Upper lobe of left lung (tissue), 6 donors: ENCODE measurements at places on chromosomes 1 and 21. TPM values are rescaled to one million over a fixed set of nuclear protein-coding genes. Genes with fewer than 3 reads are reported as not detected.

The TNFRSF14 gene
- 239 TPM for total RNA-seq

The CLCC1 gene
- 17.9 TPM for total RNA-seq

DNA sequence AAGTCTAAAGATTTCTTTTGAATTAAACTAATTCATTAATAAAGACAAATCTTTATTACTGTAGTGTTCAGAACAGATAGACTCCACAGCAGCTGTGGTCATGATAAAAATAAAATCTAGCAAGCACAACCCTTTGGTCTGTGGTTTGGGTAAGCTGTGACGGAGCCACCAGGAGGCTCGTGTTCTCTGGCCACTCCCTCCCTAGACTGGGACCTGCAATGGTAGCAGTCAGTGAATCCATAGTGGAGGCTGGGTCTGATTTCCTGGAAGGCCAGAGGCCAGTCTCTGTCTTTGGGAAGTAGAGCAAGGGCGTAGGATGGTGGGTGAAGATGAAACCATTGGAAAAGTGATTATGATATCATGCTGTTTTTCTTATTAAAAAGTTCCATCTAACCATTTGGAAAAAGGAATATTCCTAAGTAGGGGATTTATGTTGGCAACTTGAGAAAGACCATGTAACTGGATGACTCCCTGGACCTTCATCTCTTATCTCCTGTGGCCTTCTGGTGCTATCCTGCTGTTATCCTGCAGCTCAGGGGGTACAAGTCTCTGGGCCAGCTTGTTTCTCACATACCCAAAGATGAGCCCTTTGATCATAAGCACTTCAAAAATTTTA, 39.0 kb downstream of the TENT5C start:
- no peak for DNase-seq

DNA sequence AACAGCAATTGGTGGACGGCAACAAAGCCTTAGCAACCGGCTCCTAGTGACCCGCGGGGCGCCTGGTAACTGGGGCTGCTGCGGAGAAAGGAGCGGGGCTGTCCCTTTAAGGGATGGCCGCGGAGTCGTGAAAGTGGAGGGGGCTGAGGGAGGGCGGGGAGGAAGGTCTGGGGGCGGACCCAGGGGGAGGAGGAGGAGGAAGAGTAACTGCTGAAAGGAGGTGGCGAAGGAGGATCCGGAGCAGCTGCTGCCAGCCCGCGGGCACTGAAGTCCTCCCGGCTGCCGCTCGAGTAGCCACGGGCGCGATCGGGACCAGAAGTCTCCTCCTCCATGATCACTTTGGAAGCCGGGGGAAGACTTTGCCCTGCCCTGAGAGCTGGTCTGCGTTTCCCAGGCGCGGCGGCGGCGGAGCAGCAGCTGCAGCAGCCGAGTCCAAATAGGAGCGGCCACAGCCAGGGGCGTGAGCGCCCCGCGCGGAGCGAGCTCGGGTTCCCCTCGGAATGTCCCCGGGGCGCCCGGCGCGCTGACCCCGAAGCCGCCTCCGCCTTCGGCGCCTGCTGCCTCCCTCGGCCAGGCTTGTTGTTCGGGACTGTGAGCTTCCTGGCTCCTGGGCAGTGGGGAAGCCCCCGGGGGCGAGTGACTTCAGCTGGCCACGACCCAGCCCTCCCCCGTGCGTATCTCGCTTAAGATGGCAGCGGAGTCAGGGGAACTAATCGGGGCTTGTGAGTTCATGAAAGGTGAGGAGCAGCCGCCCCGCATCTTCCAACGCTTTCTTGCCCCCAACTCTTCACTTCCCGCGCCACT, at the start of gene CDC14A:
Gene CDC14A, plus strand, starts transcription at position 240 of the 804 bp plus-strand sequence. Its CDS starts 449 bp downstream, at position 689.
- peak; percentile 93 for DNase-seq

GRCh38 chr1:234970731-234971476, 157.7 kb downstream of the TOMM20 start:
- no peak for DNase-seq

GRCh38 chr1:180193141-180194047, 36.7 kb upstream of the LHX4 start:
- DNase-seq = no peak

GRCh38 chr1:201715351-201715750, 113.6 kb upstream of the IPO9 start:
- DNase-seq = no peak

DNA sequence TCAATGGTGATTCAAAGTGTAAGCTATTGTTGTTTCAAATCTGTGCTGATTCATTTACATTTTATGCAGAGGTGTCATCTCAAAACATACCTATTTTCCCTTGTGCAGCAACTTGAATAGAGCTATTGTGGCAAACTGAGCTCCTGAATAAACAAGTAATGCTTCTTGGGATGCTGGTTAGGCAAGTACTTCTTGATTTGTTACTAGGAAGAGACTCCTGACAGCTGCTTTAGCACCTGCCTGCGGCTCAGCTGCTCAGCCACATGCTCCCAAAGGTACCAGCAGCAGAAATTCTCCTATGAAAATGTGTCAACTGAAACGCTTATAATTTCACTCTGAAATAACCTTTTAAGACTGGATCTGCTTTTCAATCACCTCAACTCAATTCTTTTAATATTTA, 352.3 kb downstream of the RYR2 start:
- DNase-seq = no peak

DNA sequence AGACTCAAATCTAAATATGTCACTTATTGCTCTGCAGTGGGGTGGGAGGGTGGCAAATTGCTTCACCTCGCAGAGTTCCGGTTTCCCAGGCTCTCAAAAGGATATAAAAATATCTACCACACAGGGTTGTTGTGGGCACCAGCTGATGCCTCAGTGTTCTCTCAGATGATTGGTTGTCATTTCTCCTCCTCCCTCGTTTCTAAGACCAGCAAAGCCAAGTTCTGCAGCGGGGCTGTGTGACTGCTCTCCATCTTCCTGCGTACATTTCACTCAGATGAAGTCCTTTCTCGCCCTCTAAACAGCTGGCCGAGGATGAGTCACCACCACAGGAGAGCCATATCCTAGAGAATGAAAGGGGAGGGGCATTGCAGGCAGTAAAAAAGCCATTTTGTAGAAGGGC, 35.0 kb upstream of the VWA5B1 start:
- DNase-seq = no peak

DNA sequence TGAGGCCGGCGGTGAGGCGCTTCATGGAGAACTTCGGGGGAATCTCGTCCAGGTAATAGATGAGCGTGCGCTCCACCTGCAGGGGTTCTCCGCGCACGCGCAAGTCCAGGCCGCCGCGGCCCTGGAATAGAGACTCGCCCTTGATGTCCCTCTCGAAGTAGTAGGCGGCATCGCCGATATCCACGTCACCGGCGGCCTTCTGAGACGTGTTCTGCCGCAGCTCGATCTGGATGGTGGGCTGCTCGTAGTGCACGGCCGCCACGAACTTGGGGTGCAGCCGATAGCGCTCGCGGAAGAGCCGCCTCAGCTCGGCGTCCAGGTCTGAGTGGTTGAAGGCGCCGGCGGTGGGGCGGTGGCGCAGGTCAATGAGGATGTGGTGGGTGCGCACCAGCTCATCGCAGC, 726 bp downstream of the TACSTD2 start:
- DNase-seq = peak; percentile 89
